ENCODE measurements at places on chromosomes 4 and X.

- DNase-seq, result no peak
These were observed 39.8 kb upstream of the NAP1L5 start for GRCh38 chr4:88737307-88737941.

- no peak for DNase-seq
These were observed 185.9 kb downstream of the SHROOM3 start for GRCh38 chr4:76620723-76621468.

GRCh38 chr4:153728151-153728550, 31.7 kb downstream of the RNF175 start:
- no peak for DNase-seq

GRCh38 chrX:31656013-31656412, 584.2 kb upstream of the FTHL17 start:
- no peak for DNase-seq

GRCh38 chr4:103498161-103499070, 221.4 kb downstream of the TACR3 start:
- no peak for DNase-seq

DNA sequence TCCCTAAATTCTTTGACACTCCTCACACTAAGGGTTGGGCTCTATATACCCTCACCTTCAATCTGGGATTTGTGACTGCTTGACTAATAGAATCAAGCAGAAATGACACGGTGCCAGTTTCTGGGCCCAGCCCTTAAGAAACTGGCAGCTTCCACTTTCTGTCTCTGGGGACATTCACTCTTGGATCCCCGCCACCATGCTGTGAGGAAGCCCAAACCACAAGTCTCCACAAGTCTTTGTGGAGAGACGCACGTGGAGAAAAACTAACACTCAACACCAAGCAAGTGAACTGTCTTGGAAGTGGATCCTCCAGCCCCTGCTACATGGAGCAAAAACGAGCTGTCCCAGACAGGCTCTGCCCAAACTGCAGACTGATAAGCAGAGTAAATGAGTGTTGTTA, 1.1 kb upstream of the EDNRA start:
- no peak for DNase-seq

- DNase-seq, result no peak
These were observed 115.5 kb downstream of the JADE1 start for GRCh38 chr4:128924951-128925350.

DNA sequence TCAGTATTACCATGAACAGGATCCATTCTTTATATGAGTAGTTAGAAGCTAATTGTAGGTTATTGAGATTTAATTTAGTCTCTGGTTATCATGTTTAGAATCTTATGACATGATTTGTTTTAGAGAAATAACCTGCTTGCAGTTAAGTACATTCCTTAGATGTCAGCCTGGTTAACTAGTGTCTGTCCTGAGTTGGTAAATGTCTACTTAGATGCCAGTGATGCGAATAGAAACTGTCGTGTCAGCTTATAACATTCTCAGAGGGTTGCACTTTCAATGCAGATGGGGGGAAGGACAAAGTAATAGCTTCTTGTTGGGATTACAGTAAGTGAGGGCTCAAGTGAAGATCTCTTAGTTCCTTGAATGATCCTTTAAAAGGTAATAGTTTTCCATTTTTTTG, 227.8 kb upstream of the SPRY1 start:
- no peak for DNase-seq

DNA sequence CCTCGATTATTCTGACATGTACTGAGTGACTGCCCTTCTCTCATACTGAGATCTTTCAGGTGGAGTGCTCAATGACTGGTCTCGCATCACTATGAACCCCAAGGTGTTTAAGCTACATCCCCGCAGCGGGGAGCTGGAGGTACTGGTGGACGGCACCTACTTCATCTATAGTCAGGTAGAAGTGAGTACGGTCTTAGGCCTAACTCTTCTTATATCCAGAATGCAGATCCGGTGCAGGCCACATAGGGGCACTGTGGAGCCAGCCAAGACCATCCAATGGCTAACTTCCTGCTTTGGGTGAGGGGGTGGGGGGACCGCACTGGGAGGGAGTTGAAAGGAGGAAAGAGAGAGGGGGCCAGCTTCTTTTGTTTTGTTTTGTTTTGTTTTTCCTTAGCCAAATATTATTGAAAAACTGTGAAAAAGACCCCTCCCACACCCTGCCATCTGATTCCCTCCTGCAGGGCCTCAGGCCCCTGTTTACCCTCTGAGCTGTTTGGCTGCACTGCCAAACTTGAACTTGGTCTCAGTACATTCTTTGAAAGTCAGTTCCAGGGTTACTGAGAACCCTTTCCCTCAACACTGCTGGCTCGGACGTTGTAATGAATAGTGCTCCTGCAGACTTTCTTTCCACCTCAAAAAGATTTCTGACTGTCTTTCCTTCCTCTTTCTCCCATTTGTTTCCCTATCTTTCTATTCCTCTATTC, 16.2 kb downstream of the AWAT2 start:
- peak; percentile 62 for DNase-seq

GRCh38 chrX:76657499-76657898, 230.0 kb downstream of the MAGEE1 start:
- DNase-seq, result no peak

DNA sequence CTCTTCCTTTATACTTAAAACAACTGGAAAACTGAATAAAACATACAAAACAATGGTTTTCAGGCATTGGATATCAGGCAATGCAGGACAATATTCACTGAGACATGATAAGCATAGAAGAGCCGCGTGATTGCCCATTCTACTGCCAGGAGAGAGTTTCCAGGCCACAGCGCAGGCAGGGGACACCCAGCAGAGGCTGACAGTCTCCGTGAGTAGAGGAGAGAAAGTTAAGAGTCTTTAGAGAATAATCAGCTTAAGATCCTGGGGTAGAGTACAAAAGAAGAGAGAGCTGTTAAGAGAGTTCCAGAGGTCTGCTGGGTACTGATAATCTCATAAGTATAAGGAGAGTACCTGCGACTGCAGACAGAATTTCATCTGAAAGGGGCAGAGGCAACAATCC, 18.4 kb upstream of the FRAS1 start:
- DNase-seq, result peak; percentile 23

DNA sequence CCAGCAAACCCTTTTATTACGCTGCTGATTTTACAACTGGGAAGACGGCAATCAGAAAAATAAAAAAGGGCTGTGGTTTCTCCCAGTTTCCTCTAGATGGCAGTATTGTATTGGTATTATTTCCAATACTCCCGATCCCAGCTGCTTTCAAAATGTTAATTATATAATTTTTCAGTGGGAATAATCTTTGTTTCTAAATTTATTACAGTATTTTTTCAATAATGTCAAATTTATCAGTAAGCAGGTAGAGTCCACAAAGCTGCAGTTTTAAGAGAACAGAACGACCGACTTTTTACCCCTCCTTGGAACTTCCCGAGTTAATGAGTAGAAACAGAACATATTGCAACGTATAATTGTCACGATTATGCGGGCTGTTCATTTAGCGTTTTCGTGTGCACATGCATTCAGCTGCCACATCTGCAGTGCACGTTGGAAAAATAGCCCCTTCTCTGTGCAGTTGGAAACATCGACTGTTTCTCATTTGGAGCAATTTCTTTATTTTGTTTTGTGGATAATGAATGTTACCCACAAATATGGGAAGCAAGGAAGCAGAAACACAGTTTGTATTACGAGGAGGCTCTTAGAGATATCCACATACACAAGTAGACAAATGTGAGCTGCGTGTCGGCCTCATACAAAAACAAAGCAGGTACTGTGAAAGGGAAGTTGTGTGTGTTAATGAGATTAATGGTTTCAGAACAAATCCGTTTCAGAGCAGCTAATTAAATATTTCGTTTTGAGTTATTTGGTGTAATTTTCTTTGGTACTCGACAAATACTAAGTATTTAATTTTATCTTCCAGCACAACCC, 188.0 kb downstream of the STIM2 start:
- DNase-seq, result peak; percentile 73

GRCh38 chr4:123874063-123874462, 477.5 kb downstream of the SPRY1 start:
- no peak for DNase-seq

DNA sequence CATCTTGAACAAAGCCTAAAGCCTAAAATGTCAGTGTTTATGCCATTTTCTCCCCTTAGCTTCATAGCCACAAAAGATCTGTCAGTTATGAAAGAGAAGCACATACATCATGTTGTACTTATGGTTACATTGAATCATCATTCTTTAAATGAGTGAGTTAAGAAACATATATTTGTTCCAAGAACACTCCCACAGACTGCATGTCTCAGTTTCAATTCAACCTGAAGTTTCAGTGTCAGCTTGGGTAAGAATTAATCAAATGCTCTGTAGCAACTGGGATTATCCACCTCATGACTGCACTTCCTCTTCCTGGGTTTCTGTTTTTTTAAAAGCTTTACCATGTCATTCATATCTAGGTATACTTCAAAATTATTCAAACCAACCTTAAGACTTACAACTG, 3.9 kb upstream of the TMPRSS11B start:
- peak; percentile 69 for DNase-seq

DNA sequence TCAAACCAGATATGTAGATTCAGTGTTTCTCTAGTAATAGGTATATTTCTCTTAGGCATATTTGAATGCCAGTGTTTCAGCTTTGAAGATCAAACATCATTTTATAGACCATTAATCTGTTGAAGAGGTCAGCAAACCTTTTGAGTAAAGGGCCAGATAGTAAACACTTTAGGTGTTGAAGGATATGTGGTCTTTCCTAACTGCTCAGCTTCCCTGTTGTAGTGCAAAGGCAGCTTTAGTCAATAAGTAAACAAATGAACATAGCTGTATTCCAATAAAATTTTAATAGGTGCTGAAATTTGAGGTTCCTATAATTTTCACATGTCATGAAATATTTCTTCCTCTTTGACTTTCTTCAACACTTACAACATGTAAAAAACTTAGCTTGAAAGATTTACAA, 201.6 kb downstream of the ADGRL3 start:
- no peak for DNase-seq

GRCh38 chr4:71697031-71697430, 86.8 kb downstream of the GC start:
- no peak for DNase-seq

DNA sequence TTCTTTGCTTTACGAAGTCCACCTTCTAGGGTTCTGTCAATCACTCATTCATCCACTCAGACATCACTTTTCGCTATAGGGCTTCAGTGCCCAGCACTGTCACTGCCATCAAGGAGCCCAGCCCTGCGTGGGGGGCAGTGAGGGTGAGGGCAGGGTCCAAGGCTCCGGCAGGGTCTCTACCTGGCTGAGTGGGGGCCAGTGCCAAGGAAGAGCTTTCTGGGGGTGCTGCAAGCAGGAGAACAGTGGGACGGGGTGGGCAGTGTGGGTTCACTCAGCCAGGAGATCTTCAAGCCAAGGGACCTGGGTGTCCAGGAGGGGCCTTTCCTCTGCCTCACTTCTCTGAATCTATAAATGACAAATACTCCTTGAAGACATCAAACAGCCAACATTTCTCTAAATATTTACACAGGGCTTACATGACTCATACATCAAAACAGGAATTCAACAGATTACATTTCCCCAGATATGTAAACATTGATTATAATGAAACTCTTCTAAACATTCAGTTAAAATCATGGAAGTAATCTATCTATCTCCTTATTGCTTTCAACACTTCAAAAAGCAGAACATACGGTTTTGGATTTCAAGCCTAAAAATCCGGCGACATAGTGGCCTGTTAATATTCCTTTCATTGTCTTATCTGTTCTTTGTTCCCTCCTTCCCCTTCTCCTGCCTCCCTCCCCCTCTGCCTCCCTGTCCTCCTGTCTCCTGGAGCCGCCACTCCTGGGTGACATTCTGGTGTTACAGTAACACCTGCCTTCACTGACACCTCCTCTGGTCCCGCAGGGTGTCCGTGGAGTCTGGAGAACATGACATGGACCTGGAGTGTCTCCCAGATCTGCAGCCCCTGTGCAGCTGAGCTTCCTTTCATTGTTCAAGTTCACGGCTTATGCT, 94.4 kb upstream of the ADRA2C start:
- no peak for DNase-seq

- DNase-seq, result peak; percentile 40
These were observed 1.9 kb upstream of the FTSJ1 start for GRCh38 chrX:48474127-48474526.

DNA sequence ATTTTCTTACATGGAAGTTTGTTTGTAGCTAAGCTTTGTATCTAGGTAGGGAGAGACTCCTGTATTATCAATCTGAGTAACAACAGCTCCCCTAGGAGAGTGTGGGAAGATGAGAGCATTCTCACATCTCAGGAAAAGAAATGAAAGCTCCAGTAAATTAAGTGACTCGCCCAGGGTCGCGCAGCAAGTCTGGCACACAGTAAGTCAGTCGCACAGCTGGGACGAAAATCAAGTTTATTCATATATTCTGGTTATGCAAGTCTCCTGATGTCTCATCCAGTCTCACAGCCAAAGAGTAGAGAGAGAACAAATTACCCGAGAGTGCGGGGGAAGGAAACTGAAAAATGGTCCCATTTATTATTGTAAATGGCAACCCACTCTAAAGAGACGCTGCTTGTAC, 216.1 kb downstream of the STK32B start:
- no peak for DNase-seq

GRCh38 chrX:46770817-46771163, 11.9 kb upstream of the SLC9A7 start:
- no peak for DNase-seq

- DNase-seq, result no peak
These were observed 5.0 kb downstream of the HPSE start for GRCh38 chr4:83329521-83330110.

- DNase-seq, result peak; percentile 49
These were observed 135.2 kb upstream of the RASGEF1B start for GRCh38 chr4:81606801-81607501.

GRCh38 chrX:9533611-9534010, 68.8 kb downstream of the TBL1X start:
- no peak for DNase-seq

DNA sequence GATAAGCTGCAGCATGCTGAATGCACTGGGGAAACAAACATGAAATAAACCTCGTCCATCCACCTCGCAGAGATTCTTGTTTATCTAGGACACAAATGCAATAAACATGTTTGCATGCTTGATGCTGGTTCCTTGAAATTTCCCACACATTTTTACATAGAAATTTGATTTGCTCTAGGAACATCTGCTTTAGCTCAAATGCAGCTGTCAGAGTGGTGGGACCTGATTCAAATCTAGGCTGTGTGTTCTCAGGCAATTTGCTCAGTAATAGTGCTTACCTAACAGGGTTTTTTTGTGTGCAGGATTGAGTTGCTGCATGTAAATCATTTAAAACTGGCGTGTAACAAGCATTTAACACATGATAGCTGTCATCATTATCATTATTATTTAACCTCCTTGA, 293.1 kb downstream of the QDPR start:
- DNase-seq, result no peak

GRCh38 chr4:140626661-140627376, 58.1 kb upstream of the UCP1 start:
- DNase-seq, result peak; percentile 37

All from OCI-M1 (cell line).